ENCODE measurements at places on chromosomes 3 and 15. TPM values are rescaled to one million over a fixed set of nuclear protein-coding genes. Genes with fewer than 3 reads are reported as not detected.

The TTLL13 gene
- total RNA-seq: not detected

The AADACL2 gene
- not detected for total RNA-seq

The DLL4 gene
- total RNA-seq: 11.1 TPM

GRCh38 chr3:173945806-173946205 lies 548.3 kb downstream of the NLGN1 start:
- no peak for DNase-seq

- no peak for DNase-seq
Observed at GRCh38 chr3:194682694-194683310, 2.9 kb upstream of the FAM43A start.

- no peak for DNase-seq
Observed at GRCh38 chr15:74368121-74368520, 675 bp upstream of the CYP11A1 start.

DNA sequence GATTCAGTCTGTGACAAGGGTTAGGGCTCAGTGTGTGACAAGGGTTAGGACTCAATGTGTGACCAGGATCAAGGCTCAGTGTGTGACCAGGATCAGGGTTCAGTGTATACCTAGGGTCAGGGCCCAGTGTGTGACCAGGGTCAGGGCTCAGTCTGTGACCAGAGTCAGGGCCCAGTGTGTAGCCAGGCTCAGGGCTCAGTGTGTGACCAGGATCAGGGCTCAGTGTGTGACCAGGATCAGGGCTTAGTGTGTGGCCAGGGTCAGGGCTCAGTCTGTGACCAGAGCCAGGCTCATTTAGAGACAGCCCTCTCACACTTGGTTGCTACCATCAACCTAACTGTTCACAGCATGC lies 24.2 kb downstream of the LOXL1 start:
- no peak for DNase-seq

DNA sequence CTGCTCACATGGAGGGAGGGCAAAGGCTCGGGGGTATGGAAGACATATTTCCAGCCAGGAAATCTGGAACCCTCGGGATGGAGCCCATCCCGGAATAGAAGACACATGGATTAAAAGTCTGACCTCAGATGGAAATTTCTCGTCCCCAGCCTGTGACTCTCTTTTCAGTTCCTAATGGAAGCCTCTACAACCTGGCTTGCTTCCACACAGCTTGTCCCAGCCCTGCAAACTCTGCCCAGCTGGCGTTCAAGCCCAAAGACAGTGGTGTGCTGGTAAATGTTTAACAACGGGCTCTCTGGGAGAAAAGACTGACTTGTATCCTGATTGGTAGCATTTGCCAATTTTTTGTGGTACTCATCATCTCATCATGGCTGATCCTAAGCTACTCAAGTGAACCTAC lies 35.6 kb upstream of the TLE3 start:
- no peak for DNase-seq
